ENCODE measurements at places on chromosomes 12 and 14.

GRCh38 chr14:72904840-72905561, 11.1 kb upstream of the DPF3 start:
- peak; percentile 81 for DNase-seq

GRCh38 chr12:69254046-69254445, 14.7 kb downstream of the CPSF6 start:
- peak; percentile 47 for DNase-seq

GRCh38 chr14:59407246-59408010, 57.8 kb downstream of the GPR135 start:
- peak; percentile 96 for DNase-seq

DNA sequence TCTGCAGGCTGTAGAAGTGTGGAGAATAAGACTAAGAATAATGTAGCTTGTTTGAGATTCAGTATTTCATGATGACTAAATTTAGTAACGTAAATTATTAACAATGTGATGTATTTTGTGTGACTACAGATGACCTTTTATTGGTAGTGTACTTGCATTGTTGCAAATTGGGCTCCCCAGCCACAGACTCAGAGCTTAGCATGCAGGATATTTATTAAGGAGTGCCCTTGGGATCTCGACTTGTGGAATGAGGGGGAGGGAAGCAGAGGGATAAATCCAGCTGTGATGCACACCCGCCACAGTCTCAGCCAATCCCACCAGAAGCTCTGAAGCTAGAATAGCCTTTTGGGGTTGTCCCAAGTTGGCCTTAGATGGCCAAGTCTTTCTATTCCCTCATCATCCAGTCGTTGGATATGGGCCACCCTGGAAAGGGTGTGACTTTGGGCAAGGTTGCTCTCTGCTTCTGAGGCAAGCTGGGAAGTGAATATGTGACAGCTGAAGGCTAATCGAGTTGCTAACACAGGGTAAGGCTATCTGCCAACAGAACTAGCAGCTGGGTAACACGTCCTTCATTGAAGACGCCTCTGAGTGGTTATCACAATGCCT, 42.1 kb upstream of the USP44 start:
- no peak for DNase-seq

DNA sequence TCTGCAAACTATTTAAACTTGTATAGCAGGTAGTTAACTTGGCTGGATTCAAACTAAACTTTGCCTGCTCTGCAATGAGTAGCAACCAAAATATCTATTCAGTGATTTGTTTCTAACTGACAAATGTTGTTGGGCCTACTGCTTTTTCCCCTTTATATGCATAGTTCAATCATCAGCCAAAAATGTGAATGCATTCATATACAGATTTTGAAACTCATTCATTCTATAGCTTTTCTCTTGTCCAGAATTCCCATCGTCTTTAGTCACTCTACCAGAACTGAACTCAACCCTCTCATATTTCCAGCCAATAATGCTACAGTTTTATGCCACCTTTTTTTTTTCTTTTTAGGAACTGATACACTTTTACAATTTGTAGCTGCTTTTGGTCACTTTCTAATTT, 599.8 kb downstream of the RPL10L start:
- peak; percentile 79 for DNase-seq

DNA sequence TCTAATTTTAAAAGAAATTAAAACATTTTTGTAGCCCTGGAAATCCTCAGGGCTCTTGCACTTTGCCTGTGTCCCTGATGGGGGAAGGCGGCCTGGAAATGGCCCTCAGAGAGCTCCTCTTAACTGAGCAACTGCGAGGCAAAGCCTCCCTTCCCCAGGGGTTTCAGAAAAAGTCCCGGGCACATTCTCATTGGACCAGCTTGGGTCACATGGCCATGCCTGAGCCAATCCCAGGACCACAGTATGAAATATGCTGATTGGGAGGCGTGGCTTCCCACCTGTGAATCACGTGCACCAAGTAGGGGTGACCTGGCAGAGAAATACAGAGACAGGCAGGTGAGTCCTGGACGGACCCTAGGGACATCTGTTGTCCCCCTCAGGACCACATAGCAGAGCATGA, 90.4 kb upstream of the SFSWAP start:
- DNase-seq, result no peak
